ENCODE measurements at places on chromosomes 2 and 18.

DNA sequence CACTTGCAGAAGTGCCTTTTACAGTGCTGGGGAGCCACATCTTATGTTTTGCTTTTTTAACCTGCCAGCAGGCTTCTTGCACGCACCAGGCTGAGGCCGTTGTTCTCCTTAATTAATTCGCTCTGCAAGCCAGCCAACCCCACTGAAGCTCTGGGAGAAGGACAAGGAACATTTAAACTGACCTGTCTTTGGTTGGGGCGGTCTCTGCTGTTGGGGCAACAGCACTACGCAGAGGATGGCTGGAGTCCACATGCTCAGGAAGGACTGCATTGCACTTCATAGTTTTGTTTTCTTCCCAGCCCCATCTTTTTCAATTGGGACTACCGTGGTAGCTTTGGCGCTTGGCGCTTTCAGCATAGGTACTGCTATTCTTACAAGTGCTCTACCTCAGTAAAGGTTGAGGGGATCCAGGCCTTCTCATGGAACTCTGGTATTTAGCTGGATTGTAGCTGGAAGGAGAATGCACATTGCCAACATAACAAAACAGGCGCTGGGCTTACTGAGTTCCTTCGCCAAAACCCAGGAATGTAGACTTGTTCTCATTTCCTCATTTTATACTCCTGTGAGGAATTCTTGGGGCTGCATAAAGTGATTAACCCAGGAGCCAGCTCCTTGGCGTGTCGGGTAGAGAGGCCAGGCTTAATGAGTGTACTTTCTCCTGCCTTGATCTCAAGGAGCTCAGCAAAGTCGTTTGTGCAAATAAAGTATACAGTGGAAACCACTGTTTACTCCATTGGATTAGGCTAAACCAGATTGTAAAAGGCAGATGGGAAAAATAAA lies 146.2 kb downstream of the PRKCE start:
- DNase-seq, result no peak

DNA sequence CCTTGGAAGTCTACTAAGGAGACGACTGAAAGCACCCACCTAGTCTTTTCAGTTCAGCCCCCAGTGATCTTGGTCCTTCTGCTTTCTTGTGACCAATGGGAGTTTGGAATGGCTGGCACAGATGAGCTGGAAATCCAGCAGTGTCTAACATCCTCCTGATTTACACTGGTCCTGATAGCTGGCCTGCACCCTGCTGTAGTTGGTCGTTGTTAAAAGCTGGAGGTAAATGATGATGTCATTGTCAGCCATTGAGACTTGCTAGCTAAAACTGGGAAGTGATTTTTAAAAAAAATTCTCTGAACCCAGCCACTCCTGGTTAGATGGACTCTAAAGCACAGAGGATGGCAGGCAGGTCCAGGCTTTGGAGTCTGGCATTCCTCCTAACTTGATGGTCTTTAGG lies 19.3 kb downstream of the CCT7 start:
- no peak for DNase-seq

DNA sequence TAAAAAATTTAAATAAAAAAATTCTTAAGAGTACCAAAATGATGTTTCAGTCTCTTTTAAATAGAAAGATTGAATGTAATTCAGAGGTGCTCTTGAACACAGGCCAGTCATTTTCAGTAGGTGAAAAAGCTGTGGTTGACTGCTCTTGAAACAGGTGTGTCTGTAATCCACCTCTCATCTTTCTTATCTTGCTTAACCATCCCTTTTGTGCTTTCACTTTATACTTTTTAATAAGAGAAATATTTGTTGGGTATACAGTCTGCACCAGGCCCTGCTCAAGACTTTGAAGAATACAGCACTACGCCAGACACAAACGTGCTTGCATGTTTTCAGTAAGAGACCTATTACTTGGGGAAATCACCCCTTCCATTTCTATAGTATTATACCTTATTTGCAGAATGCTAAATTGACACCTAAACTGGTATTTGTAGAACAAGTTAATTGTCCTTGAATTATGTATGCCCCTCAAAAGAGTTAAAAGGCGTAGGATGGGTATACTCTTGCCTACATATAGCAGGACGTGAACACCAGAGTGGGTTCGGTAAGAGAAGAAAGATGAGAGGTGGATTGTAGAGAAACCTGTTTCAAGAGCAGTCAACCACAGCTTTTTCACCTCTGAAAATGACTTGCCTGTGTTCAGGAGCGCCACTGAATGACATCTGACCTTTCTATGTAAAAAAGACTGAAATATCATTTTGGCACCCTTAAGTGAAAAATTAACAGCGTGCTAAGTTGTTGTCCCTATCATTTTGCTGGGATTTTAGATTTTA lies 4.0 kb upstream of the RTN4 start:
- DNase-seq, result no peak

DNA sequence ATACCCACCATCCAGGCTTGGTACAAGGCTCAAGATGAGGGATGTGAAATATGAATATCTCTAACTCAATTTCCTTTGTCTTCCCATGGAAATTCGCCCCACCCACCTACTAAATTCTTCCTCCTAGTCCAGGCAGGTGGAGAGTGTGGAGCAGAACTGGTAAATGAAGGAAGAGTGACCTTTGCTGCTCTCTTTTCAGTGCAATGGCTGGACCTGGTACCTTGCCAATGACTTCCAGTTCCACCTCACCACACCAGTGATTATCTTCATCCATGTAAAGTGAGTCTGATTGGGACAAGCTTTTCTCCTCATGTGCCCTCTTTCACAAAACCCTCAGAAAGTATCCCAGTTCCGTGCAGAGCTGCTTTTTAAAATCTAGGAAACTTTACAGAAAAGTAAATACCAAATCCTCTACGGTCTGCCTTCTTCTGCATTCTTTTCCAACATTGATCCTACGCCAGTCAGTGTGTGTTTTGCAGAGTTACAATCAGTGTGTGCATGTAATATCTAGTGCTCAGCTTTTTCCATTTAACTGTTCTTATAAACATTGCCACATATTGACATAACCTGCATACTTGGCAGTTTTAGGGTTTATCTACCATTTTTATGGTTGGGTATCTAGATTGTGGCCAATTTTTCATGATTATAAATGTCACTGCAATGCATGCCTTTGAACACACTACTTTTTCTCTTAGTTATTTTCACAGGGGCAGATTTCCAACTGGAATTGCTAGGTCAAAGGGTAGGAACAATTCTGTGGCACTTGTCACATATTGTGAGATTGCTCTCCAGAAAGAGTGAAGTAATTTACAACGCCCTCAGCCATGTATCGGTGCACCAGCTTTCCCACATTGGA lies 86.5 kb upstream of the SEC11C start:
- no peak for DNase-seq

- no peak for DNase-seq
Measured at GRCh38 chr2:55014962-55015939, 35.0 kb downstream of the RTN4 start.

- no peak for DNase-seq
Measured at GRCh38 chr2:134897932-134898331, 20.7 kb upstream of the CCNT2 start.
